ENCODE measurements at places on chromosomes 6 and 20.

DNA sequence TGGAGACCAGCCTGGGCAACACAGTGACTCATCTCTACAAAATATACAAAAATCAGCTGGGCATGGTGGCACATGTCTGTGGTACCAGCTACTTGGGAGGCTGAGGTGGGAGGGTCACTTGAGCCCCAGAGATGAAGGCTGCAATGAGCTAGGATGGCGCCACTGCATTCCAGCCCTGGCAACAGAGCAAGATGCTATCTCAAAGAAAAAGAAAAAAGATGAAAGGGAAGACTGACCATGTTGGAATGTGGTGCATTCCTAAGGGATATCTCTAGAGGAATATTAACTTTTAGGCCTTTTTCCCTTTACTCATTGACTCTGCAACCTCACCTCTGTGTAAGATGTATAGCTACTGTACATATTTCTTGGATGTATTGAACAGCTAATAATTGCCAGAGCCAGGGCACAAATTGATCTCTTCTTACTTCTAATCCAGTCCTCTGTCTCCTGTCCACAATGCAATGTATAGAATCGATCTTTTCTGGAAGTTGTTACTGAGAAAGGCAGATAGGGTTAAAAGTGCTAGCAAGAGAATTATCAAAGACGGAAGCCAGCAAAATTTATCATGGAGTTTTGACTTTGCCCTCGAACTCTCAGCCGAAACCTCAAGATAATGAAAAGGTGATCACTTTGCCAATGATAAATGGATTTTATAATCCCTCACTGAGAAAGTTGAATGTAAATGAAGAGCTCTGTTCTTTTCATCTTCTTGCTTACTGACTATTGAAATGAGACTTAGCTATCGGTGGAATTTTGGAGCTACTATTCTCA lies 46.3 kb downstream of the GCNT2 start:
- no peak for DNase-seq

DNA sequence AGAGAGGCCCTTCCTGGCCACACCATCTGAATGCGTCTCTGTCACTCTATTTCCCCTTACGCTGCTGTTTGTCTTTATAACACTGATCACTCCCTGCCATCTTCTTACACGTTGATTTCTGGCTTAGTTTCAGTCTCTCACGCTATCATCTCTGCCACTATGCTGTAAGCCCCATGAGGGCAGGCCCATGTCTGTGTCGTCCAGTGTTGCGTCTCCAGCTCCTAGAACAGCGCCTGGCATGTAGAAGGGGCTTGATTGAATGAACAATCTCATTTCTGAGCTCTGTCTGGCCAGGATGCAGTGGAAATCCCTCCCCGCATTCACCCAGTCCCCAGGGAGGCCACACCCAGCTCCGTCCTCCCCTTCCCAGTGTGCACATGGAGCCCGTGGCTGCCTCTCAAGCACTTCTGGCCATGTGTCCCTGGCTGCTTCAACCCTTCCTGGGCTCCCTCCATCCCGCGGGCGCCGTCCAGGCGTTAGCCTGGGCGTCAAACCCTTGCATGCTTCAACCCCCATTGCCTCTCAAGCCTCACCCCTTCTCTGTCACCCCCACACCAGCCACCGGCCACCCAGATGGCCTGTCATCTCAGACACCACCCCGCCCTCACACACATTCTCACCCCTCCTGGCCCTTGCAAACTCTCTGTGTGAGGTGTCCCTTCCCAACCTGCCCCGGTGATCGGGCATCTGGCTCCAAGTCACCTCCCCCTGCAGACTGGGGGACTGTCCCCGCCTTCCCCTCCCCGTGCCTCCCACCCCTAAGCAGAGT lies 71.1 kb downstream of the SRC start:
- DNase-seq, result no peak

DNA sequence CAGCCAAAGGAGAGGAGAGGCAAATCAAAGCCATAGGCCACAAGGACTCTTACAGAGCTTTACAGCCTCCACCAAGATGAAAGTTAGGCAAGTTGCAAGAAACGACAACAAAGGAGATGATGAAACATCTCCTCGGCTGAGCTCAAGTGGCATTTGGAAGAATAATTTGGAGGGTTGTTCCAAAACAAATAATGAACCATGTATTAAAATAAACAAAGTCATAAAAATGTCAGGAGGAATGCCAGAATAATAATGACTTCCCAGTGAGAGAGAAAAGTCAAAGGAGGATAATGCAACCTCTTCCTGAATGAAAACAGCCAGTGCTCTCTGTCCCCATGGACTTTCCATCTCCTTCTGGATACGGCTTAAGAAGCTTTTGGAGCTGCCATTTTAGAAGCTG lies 371.4 kb upstream of the ID4 start:
- DNase-seq, result peak; percentile 72

GRCh38 chr6:138331984-138332383 lies 45.7 kb upstream of the SMIM28 start:
- DNase-seq, result no peak

GRCh38 chr20:15772826-15773225 lies 800.4 kb downstream of the KIF16B start:
- DNase-seq, result no peak

- DNase-seq, result no peak
These were observed 13.8 kb downstream of the CCN5 start for GRCh38 chr20:44728801-44729443.

DNA sequence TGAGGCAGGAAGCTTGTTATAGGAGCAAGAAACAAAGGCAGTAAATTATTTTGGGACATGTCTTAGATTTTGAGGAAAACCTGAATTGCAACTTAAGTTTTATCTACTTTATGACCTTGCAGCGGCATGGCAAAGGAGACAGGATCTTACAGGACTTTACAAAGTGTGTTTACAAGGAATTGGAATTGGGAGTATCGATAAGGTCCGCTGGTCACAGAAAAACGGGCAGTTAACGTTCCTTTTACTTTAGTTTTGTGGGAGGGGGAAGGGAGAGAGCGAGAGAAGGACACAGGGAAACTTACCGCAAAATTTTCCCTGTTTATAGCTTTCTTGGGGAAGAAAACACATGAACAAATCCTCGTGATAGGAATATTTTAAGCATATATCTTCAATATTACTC lies 1607.2 kb downstream of the GRIK2 start:
- no peak for DNase-seq

- no peak for DNase-seq
These were observed 86.3 kb downstream of the CHMP4B start for GRCh38 chr20:33897313-33897912.
